ENCODE measurements at places on chromosomes 7 and 10. TPM values are rescaled to one million over a fixed set of nuclear protein-coding genes. Genes with fewer than 3 reads are reported as not detected.
A peak's percentile ranks its signal among the peaks of the same experiment; 100 is the strongest.

- H3K4me1 ChIP-seq: no peaks in the 10 kb centered on the region
- H3K4me3 ChIP-seq: no peak overlapping the region
- no peak overlapping the region for H3K27ac ChIP-seq
- H3K27me3 ChIP-seq: no peaks in the 10 kb centered on the region
- H3K36me3 ChIP-seq: no peaks in the 10 kb centered on the region
- ATAC-seq: no peak
Measured at GRCh38 chr7:68833422-68833821, 764.9 kb upstream of the AUTS2 start.

GRCh38 chr7:82705517-82706260 is 262.1 kb upstream of the CACNA2D1 start:
- H3K27ac ChIP-seq: no peak overlapping the region
- H3K27me3 ChIP-seq: no peaks in the 10 kb centered on the region
- no peak overlapping the region for H3K4me3 ChIP-seq
- H3K36me3 ChIP-seq: no peaks in the 10 kb centered on the region

DNA sequence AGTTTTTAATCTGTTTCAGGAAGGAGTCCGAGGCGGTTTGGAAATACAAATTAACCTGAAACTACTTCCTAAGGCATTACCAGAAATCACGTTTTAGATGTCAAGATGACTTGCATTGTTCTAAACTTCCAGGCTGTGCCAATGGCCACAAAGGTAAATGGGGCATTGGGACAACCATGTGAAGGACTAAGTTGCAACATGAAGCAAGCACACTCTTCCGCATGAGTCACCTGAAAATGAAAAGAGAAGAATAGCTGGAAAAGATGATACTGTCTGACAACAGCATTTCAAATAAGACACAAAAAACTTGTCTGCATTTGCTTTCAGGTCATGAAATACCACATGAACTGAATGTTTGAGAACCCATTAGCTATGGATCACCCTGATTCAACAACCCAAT is 262.1 kb downstream of the AHR start:
- H3K4me3 ChIP-seq: no peak overlapping the region
- peak; percentile 47 for ATAC-seq
- H3K36me3 ChIP-seq: no peaks in the 10 kb centered on the region

DNA sequence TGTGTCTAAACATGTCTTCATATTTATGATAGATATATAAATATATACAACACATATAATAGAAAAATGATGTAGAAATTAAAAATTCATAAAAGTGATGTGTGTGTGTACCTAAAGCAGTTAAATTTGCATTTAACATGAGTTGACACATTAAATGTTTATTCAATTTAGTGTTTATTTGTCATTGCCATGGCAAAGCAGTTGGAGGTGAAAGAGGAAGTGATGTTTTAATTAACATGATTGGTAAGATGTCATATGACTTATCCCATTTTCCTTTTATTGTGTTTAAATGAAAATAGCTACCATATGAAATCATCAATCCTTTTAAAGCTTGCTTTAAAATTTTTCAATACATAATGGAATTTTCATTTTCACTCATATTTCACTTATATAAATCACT is 452.6 kb downstream of the SUGCT start:
- no peaks in the 10 kb centered on the region for H3K27me3 ChIP-seq
- H3K4me3 ChIP-seq: no peak overlapping the region
- no peak overlapping the region for H3K27ac ChIP-seq
- no peaks in the 10 kb centered on the region for H3K36me3 ChIP-seq

- no peak overlapping the region for H3K4me3 ChIP-seq
- H3K36me3 ChIP-seq: no peaks in the 10 kb centered on the region
- H3K4me1 ChIP-seq: no peaks in the 10 kb centered on the region
Measured at GRCh38 chr10:51675088-51675487, 24.3 kb downstream of the CSTF2T start.

GRCh38 chr10:52198540-52198939 is 115.5 kb upstream of the DKK1 start:
- H3K27me3 ChIP-seq: no peaks in the 10 kb centered on the region
- no peak overlapping the region for H3K4me3 ChIP-seq
- H3K36me3 ChIP-seq: no peaks in the 10 kb centered on the region
- no peak for ATAC-seq
- no peaks in the 10 kb centered on the region for H3K4me1 ChIP-seq

DNA sequence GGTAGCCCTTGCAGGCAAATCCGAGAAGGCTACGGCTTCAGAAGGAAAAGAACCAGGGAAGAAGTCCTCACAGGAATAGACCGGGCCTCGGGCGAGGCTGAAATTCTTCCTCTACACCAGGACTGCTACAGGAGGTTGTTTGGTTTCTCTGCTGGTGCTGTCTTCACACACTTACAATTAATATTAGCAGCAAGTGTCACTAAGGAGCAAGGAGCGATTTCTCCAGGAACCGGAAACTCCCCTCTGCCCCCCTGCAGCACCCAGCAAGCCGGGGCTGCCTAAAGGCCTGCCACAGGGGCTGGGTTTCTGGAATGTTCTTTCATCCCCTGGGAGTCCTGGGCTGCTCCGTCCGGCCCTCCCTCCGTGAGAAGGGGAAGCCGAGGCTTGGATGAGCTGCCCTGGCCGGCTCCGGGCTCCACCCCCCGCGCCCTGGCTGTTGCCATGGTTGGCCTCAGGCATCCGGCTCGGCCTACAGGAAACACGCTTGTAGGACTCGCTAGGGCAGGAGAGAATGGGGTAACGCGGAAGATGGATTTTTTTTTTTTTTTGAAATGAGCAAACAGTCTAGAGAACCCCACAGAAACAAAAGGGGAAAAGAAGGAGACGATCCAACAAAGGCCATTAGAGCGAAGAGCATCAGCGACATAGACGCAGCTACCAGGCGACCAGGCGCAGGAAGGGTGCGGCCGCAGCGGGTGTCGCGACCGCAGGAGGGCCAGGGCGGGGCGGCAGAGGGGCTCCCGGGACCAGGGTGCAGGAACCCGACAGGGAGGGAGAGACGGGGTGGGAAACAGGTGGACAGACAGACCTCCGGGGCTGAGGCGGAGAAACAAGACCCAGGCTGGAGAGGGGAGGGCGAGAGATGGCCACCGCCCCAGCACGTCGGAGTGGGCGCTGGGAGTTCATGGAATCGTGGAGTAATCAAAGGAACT is 33.0 kb downstream of the EN2 start:
- H3K36me3 ChIP-seq: peaks cover 6% of the 10 kb centered on the region
- peaks cover 12% of the 10 kb centered on the region for H3K4me1 ChIP-seq
- peaks cover 12% of the 10 kb centered on the region for H3K27me3 ChIP-seq
- ATAC-seq: peak; percentile 91
- peak overlapping the region; percentile 87 for H3K27ac ChIP-seq

GAD2 gene
- not detected for total RNA-seq

VSTM4 gene
- total RNA-seq: 0.06 TPM

LBX1 gene
- not detected for total RNA-seq

Data from activated T-helper 17 cell treated with anti-CD3 and anti-CD28 coated beads, Interleukin-2, amount 50 U/mL, for 72 hours (primary cell).